Stimulated activated CD4-positive, alpha-beta T cell treated with anti-CD3 and anti-CD28 coated beads, Interleukin-2, amount 100 ng/mL, for 4 hours (primary cell): ENCODE measurements at places on chromosomes 1 and 21.

DNA sequence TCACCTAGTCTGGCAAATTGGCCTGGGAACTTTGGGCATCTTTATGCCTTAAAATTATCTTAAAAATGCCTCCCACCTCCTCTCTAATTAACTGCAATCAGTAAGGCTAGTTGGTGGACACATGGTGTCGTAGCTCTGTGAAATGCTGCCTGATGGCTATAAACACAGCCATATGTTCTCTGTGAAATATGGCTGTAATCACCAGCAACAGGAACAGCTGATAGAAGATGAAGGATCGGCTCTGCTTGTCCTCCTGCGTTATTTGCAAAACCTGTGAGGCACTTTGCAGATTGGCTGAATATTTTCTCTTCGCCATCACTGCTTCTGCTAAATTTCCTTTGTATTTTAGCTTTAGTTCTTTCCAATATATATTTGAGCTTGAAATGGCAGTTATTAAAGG, 419.6 kb downstream of the RWDD3 start:
- no peak for DNase-seq

DNA sequence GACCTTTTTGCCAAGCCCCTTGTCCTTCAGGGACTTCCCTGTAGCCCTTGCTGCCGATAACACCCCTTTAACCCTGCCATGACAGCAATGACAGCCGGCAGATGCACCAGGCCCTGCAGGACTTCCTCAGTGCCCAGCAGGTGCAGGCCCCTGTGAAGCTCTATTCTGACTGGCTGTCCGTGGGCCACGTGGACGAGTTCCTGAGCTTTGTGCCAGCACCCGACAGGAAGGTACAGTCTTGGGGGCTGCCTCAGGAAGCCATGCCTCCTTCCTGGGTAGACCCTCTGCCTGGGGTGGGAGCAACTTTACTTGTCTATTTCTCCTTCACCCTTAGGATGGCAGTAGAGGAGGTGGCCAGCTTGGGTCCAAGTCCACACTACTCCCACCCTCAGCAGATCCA, 16.1 kb upstream of the PADI6 start:
- DNase-seq = no peak

DNA sequence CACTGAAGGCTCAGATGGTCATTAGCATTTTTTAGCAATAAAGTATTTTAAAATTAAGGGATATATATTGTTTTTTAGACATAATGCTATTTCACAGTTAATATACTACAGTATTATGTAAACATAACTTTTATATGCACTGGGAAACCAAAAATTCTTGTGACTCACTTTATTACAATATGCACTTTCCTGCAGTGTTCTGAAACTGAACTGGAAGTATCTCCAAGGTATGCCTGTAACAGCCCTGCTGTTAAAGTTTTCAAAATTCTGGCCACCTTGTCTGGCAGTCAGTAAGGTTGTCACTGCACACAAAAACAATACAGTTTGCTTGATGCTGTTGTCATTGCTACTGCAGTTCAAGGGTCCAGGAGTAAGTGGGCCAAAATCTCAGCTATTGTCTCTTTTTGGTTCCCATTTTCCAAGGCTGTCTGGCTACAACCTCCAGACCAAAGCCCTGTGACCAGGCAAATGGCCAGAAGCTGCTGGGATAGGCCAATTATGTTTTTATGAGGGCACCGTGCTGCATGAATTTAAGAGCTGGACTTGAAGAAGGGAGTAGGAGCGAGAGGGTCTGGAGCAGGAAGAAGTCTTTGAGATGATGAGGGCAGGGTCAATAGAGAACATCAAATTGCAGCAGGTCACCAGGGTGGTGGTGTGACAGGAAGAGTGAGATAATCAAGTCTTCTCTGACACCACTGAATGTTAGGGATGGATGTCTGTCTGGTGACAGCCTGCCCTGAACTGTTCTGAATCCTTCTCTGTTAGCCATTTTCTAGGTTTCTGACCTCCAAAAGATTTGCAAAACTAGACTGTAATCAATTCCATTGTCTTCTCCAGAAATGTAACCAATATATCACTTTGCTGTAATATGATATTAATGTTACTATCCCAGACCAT, 82.3 kb upstream of the CACHD1 start:
- no peak for DNase-seq

DNA sequence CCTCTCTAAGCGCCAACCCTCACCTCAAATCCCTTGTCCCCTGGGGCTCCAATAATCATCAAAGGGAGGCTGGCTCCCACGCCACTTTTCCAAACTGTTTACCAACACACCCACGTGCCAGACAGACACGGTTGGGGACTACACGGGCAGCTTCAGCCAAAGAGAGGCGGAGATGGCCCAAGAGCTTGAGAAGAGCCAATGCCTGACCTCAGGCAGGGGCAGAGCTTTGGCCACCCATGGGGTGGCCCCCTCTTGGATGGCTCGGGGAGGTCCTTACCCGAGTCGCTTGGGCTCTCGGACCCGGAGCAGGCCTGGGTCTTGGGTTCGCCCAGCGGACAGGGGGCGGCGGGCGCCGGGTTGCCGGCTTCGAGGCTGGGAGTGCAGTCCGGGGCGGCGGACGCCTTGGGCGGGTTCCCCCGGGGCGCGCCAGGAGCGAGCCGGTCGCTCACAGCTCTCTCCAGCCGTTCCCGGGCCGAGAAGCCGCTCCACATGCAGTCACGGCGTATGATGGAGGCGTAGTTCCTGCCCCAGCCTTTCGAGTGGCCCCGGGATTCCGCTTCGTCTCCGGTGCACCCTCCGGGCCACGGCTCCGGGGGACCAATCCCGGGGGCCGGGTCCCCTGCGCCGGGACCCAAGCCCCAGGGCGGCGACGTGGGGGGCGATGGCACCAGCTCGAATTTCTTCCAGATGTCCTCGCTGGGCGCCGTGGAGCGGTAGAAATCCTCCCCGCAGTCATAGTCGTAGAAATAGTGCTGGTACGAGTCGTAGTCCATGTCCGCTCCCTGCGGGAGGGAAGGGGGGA, 854 bp downstream of the MYCL start:
- no peak for DNase-seq

DNA sequence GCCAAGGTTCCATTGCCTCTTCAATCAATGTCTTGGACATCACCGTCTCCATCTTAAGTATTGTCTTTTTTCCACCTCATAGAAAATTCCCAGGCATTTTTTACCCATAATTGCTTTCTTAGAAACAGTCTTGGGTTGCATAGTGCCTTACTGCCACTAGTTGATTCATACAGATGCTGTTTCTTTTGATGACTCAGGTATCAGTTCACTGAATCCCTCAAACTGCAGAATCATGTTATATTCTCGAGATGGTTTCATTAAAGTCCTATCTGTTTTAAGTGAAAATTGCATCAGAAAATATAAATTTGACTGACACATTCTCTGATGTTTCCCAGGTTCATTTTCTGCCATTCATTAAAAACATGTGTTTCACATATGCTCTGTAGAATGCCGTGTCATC, 1489.1 kb downstream of the BRINP3 start:
- no peak for DNase-seq

GRCh38 chr1:19859876-19860275, 22.3 kb upstream of the OTUD3 start:
- no peak for DNase-seq

DNA sequence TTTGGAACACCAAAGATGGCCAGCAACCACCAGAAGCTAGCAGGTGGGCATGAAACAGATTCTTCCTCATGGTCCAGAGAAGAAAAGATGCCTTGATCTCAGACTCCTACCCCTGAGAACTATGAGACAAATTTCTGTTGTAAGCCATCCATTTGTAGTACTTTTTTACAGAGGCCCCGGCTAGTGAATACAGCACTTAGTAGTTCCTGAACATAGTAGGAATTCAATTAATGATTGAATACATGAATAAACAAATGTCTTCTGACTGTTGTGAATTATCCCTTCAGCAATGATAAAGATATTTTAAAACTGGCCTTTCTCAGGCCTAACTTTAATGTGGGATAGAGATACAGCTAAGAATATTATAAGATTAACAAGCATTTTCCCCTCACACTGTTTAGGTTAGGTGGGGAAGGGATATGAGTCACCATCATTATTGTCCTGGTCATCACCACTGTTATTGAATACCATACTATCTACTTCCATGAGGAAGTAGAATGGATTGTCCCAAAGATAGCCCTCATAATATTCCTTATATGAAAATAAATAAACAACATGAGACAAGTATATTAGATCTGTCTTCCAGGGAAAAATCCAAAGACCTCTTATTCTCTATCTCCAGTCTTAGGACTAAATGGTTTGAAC, 51.4 kb downstream of the ADCY10 start:
- DNase-seq = no peak

DNA sequence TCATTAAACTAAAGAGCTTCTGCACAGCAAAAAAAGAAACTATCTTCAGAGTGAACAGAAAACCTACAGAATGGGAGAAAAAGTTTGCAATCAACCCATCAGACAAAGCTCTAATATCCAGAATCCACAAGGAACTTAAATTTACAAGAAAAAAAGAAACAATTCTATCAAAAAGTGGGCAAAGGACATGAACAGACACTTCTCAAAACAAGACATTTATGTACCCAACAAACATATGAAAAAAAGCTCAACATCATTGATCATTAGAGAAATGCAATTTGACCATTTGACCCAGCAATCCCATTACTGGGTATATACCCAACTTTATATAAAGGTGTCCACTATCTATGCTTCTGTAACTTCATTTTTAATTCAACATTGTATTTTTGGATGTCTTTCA, 31.1 kb upstream of the VN1R5 start:
- no peak for DNase-seq

DNA sequence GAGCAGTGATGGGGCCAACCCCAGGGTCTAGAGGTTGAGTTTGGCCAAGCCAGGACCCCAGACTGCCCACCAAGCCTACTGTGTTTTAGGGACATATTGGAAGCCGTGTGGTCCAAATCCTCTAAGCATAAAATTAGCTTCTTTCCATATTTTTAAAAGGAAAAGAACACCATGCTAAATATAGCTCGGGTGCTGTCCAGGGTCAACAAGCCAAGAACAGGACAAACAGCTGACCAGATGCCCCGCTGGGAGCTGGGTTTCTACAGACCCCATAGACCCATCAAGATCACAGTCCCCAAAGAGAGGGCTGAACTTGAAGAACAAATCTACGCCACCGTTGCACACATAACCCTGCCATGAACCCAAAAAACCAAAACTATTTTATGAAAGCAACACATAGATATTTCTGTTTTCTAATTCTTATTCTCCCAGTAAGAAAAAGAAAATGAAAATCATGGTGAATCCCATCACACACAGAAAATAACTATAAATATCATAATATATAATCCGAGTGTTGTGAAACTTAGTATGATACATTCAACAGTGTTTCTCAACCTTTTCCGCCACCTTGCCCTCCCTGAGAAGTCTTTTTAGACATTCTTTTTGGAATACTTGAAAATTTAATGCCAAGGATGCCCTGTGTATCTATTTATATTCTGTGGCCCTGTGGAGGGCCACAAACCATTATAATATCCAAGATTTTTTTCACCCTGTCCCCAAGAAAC, 36.2 kb upstream of the FHAD1 start:
- no peak for DNase-seq

- DNase-seq = no peak
These were observed 121.8 kb upstream of the ERRFI1 start for GRCh38 chr1:8147956-8148355.

DNA sequence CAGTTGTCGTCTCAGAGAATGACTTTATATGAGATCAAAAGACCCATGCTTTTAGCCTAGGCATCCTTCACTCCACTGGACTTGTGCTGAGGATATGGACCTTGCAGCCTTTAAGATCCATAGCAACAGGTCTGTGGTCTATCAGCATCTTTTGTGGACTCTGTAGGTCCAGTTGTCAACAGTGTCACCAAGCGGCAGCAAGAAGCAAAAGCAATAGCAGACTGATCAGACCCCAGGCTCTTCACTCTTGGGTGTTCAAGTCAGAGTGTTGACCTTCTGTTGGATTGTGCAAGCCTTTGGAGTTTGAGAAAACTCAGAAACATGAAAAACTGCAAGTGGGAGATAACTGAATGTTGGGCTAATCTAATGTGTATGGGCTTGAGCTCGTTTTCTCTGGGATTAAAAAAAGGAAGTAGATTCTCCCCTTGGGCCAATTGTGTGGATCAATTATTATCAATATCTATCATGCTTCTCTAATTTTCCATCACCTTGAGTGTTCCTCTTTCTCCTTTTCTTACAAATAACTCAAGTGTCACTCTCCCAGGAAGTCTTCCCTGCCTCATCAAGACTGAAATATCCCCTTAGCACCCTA, 144.2 kb downstream of the LYPLAL1 start:
- DNase-seq = no peak

DNA sequence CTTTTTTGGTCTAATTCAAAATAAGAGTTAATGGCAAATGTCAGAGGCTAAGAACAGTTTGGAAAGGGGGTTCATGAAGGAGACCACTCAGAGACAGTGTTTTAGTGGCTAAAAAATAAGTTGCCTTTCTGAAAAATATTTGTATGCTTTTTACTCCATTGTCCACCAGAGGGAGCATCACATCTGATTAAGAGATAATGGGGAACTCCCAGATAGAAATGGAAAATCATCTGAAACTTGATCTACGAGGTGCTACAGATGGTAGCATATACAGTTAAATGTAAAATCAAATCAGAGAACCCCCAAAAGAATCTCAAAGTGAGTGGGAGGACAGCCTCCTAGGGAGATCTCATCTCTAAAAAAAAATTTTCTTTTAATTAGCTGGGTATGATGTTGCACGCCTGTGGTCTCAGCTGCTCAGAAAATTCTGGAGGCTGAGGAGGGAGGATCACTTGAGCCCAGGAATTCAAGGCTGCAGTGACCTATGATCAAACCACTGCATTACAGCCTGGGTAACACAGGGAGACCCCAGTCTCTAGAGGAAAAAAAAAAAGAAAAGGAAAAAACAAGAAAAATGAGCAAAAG, 9.7 kb downstream of the SMYD3 start:
- DNase-seq = peak; percentile 11

- no peak for DNase-seq
These were observed 23.7 kb downstream of the UCK2 start for GRCh38 chr1:165851034-165851658.

DNA sequence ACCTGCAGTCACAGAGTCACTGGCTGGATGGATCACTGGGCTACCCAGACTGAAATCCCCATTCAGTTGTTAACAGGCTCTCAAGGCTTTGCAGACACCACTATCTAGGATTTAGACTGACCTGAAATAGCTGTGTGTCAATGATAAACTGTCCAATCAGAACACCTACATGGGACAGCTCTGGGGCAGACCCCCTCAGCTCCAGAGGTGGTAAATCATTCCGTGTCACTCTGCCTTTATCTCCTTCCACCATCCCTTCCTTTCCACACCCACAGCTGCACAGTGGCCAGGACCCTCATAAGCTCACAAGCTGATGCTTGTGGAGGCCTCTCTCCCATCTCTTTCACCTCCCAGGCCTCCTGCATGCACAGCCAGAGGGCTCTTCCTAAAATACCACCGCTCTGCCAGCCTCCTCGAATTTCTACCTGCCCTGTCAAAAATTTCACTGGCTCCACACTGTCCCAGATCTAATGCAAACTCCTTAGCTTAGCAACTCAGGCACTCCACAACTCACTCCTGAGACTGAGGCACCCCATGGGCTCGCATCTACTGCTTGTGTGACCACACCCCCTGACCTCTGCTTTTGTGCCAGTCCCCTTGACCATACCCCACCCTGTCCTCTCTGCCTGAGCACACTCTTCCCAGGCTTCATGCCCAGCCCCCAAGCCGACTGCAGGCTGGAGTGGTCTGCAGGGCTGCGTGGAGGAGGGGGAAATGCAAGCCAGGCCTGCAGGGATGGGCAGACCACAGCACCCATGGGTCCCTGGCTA, 5.8 kb downstream of the CAPZB start:
- DNase-seq = no peak

GRCh38 chr1:174969977-174970376, 29.8 kb upstream of the CACYBP start:
- DNase-seq = no peak
